ENCODE measurements at places on chromosomes 4 and X.

DNA sequence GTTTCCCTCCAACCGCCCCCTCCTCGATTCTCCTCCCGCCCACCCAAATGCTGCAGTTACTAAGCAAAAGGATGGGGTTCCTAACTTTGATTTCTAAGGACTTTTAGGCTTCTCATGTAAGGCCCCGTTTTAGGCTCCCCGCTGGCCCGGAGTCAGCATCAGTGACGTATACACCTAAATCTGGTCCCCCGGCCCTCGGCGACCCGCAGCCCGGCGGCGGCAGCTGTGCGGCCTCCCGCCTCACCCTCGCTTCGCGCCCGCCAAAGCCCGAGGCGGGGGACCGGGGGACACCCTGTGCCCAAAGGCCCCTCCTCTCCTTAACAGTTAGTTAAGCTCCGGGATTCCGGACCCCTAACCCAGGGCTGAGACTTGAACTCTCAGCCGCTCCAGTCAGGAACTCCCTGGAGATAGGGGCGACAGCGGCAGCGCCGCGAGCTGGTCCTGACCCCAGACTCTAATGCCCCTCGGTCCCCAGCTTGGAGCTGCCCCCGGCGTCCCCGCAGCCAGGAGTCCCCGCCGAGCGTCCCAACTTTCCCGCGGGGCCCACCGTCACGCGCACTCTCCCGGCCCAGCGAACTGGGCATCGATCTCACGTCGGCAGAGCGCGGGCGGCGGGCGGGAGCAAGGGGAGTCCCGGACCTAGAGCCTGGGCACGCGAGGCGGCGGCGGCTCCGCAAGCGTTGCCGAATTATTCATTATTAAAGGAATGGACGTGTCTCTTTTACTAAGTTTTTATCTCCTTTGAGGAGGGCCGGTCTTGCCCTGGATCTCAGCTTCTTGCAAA is 1.5 kb upstream of the NR3C2 start:
- no peak for DNase-seq

DNA sequence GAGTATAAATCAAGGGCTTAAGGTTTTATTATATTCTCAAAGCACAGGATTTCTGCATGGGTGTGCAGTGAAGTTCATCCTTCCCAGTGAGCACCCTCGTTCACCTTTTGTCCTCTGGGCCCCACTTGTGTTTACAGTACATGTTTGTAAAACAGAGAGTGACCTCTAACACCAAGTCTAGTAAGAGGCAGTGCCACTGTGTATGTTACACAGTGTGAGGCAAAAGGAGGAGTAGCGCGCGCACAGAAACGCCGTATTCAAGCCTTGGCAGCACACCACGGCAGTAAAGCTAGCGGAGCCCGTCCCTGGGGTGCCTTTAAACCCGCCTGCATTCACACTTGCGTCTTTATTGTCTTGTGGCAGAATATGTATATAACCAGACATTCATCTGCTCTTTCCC is 51.9 kb downstream of the CCNI start:
- no peak for DNase-seq

GRCh38 chr4:2834001-2834921 is 9.4 kb upstream of the ADD1 start:
- no peak for DNase-seq

DNA sequence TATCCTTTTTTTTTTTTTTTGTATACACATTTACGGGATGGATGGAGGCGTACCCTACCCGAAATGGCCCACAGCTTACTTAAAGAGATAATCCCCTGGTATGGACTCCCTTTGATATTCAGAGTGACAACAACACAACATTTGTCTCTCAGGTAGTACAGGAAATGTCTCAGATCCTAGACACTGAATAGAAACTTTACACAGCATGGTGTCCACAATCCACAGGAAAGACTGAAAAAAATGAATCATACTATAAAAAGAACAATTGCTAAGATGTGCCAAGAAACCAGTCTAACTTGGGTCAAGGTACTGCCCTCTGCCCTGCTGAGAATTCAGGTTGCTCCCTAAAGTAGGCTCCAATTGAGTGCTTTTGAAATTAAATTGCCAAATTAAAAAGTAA is 100.8 kb upstream of the LANCL3 start:
- DNase-seq, result no peak

GRCh38 chr4:102263024-102263787 is 82.1 kb downstream of the SLC39A8 start:
- DNase-seq, result peak; percentile 4

All from GM18507 (cell line).